ENCODE measurements at places on chromosomes 13 and 19.

- DNase-seq, result no peak
Measured at GRCh38 chr19:46674416-46675178, 13.6 kb upstream of the DACT3 start.

DNA sequence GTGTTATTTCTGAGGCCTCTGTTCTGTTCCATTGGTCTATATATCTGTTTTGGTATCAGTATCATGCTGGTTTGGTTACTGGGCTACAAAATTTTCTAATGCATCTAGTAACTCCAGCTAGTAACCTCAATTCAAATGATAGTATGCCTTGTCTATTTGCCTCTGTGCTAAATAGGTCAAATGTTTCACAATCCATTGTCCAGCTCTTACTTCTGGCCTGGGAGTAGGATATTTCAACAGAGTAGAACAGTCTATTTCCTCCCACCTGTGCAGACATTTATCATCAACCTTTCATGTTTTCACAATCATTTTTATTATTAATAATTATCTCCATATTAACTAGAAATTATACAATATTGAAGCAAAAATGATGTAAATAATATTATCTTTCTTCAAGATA, 18.1 kb upstream of the NDFIP2 start:
- DNase-seq, result no peak

DNA sequence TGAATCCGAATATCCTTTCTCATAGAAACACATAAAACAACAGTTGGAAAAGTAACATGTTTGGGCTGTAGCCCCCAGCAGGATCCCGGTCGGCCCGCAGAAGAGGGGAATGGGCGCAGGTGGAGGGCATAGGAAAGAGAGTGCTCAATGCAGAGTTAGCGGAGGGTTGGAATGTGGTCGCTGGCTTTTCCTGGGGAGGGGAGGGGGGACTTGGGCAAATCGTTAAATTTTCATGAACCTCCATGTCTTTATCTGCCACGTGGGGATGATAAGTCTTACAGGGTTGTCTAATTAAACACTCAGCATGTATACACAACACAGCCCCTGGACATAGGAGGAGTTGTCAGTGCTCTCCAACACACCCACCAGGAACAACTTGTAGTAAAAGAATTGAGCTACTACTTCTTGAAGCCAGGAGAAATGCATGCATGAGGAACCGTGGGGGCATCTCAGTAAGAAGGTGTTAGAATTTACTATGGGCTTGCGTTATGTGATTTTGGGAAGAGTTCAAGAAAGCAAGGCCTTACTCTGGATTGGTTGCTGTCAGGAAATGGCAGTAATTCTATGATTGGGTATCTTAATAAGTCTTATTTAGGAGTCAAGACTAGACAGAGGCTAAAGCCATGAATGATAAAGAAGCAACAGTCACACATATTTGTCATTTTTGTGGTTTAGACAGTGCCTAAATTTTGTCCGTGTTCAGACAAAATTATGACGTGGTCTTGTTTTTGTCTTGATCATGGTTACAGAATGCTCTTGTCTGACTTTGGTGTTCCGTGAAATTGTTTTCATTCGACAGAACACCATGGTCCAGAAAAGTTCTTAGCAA, 671 bp upstream of the SLC46A3 start:
- no peak for DNase-seq

DNA sequence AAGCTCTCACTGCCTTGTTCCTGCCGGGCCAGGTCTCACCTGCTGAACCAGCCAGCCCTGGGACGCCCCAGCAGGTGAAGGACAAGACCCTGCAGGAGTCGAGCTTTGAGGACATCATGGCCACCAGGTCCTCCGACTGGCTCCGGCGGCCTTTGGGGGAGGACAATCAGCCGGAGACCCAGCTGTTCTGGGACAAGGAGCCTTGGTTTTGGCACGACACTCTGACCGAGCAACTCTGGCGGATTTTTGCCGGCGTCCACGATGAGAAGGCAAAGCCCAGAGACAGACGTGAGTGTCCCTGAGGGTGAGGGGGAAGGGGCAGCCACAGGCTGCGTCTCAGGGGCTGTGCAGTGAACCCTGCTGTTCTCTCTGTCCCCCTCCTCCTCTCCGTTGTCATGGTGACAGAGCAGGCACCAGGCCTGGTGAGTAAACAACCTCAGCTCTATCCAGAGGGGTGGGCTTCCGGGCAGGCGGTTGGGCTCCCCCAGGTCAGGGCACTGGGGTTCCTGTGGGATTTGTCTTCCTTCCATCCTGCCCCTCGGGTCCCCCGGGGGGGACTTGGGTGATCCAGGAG, 9.7 kb downstream of the TLE6 start:
- no peak for DNase-seq

DNA sequence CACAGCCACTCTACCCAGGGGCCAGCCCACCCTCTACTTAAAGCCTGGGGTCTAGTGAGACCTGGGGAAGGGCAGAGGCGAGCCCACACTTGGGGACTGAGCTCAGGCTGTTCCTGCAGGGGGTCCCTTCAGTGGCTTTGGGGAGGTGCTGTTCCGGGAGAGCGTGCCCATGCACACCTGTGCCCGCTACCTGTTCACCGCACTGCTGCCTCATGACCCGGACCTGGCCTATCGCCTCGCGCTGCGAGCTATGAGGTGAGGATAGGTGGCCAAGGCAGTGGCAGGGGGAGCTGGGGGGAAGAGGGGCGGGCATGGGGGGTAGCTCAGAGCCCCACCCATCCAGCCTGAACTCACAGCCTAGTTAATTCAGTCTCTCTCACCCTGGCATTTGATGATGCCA, 24.0 kb downstream of the ZSWIM4 start:
- no peak for DNase-seq

- DNase-seq, result no peak
Measured at GRCh38 chr19:19388568-19389555, 16.6 kb upstream of the GATAD2A start.

GRCh38 chr13:20435616-20436368, 89.9 kb downstream of the CRYL1 start:
- no peak for DNase-seq

DNA sequence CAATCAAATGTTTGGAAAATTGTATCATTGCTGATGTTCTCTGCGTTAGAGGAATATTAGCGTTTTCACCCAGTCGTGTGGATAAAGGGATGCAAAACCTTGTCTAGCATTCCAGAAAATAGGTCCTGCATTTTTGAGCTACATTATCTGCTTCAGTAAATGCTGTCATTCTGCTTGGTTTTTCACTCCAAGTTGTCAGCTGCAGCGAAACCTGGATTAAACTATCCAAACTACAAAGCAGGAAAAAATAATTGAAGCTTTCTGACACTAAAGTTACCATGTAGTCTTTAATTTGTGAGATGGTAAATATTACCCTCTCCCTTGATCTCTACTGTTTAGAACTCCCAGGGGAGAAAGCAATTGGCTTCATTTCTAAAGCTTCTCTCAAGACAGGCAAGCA, 1795.5 kb upstream of the PRR20A start:
- DNase-seq, result no peak

DNA sequence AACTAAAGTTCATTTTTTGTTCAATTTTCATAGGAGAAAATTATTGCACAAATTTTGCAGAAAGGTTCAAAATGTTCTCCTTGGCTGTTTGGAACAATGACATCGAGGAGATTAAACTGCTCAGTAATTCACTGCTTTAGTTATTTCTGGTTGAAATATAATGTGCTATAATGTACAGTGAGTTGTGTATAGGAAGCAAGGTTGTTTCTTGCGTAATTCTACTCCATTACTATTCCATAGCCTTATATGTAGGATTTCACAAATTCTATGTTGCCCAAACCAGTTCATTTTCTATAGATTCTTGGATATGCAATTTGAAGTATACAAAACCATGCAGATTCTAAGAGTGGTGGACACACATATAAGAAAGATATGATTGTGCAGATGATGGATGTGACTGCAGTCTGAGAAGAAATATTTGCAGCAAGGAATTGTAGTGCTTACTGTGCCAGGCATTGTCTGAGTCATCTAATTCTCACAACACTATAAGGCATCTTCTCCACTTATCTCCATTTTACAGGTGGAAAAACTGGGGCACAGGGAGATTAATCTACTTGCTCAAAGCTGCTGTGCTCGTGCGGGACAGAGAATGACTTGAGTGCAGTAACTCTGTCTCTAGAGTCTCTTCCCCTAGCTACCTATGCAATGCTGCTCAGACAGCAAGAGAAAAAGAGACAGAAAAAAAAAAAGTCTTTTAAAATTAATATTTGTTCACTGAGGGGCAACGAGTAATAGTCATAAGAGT, 515.5 kb downstream of the MYO16 start:
- no peak for DNase-seq

DNA sequence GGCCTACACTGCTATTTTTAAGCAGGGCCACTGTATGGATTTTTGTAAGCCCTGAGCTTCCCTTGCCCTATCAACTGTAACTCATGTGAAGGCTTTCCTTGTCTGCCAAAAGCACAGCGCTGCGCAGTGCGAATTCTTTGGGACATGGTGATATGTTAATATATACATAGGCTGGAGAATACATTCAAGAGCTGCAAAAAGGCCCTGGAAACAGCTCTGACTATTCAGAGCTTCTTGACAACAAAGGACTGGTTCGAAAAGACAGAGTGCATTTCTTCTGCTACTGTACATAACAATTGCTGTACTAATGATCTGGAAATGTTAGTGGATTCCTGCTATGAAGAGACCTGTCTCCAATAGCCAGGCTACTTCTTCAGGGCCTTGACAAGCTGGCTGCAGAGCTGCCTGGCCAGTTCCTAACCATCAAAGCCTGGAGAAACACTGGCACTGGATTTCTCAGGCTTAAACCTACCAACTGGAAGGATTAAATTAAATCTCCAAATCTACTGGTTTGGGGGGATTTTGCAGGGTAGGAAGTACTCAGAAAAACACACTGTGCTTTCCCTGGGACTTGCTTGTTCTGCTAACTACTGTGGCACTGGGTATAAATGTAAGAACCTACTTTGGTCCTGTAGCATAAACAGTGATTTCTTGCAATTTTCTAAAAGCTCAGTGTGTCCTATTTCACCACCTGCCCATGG, 246.9 kb downstream of the DNAJC15 start:
- no peak for DNase-seq

DNA sequence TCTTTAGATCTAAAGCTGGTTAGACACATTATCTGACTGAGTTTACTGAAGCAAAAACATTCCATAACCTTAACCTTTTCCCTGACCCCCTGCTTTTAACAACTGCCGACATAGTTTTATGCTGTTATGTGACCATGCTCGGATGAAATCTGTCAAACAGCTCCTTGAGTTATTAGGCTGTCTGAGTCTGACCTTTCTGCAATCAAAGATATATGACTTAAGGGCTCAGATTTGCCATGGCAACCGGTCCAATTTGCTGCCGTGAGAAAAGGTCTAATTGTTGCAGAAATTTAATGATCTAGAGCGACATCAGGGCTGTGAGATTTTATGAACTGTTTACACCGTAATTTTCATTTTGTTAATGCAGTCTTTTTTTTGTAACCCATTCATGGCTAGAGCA, 61.8 kb downstream of the URI1 start:
- DNase-seq, result no peak

Measured in HTR-8/SVneo (cell line).